Stimulated activated CD4-positive, alpha-beta T cell treated with anti-CD3 and anti-CD28 coated beads, Interleukin-15, amount 100 ng/mL, for 48 hours (primary cell): ENCODE measurements at places on chromosomes 5 and 9.

GRCh38 chr5:150179019-150179620, 10.7 kb upstream of the SLC6A7 start:
- DNase-seq: no peak

DNA sequence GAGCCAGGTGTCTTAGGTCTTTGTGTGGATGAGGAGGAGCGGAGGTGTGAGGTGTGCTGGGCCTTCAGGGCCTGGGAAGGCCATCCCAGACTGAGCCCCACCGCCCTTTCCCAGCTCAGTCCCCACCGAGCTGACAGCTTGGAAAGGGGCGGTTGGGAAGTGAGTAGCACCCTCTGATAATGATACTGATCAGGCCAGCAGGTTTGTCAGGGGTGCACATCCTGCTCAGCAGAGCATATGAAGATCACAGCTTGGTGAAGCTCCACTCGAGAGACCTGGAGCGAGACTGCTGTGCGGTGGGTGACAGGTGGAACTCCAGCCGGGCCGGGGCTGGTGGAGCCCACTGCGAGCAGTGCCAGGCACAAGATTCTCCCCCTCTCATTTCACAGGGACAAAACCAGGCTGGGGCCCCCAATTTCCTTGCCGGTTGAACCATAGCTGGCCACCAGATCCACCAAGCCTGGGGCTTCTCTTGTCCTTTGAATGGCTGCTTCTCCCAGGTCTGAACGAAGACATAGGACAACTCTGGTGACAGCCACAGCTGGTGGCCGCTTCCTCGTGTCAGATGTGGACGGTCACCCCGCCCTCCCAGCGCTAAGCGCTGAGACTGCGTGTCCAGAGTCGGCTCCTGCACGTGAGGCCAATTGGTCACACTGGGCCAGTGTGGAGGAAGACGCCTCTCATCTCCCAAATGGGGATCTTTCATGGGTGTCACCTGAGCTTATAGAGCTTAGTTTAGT, 8.3 kb downstream of the QRFP start:
- DNase-seq: no peak

- no peak for DNase-seq
These were observed 11.8 kb upstream of the MRNIP start for GRCh38 chr5:179870403-179870903.

GRCh38 chr9:112836394-112836793, 54.3 kb downstream of the SLC46A2 start:
- DNase-seq: no peak

DNA sequence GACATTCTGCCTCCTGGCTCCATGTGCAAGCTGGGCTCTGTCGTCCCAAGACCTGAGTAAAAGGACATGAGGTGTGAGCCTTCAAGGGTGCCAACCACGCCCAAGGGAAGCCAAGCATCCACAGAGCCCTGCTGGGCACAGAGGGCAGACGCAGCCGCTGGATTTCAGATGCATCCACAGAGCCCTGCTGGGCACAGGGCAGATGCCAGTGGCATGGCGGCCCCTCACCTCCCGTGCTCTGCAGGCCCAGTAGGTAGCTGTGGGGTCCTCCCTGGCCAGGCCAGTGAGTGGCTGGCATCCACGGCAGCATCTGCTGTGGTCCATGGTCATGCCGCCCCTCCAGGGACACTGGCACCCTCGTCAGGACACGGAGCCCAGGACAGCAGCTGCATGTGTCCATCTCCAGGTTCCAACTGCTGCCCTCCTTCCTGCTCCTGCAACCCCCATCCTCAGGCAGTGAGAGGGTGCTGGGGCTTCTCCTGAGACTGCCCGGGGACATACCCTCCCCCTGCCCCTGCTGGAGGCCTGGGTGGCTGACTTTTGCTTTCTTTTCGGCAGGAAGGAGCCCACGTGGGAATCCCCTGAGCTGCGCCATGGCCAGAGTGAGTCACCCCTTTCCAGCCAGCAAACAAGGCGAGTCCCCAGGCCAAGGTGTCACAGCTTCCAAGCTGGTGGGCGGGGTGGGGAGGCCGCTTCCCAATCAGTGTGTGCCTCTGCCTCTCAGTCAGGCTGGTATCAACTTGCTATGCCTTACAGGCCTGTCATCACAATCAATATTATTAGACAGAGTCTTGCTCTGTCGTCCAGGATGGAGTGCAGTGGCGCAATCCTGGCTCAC, 4.0 kb upstream of the TRAF2 start:
- peak; percentile 87 for DNase-seq

- DNase-seq: no peak
These were observed 73.7 kb downstream of the UBE2QL1 start for GRCh38 chr5:6522331-6522730.

- DNase-seq: no peak
These were observed 769.7 kb downstream of the TAF11L14 start for GRCh38 chr5:18403941-18404438.

- peak; percentile 4 for DNase-seq
These were observed 29.2 kb downstream of the OSTF1 start for GRCh38 chr9:75117564-75117963.

DNA sequence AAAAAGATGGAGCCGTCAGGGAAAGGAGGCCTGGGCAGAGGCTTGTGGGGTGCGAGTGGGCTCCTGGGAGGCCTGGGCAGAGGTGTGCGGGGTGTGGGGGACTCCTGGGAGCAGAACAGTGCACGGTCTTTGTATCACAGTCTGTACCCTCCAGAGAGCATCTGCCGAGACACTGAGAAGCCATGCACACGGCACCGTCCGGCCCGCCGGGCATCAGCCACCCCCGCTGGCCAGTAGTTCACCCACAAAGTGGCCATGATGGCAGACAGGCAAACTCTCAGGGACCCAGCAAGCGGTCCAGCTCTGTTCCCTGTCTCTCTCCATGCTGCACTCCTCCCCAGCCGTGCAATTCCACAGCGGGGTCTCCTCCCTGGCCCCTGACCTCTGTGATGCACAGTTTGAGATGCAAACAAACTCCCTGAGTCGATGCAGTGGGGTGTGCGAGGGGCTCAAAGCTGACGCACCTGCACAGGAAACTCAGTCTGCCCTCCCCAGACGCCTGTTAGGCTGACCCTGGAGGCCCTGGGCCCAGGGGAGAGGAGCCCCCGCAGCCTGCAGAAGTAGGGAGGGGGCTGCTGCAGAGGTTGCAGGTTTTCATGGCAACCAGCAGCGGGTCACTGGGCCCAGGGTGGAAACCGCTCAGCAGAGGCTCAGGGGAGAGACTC, 9.1 kb upstream of the GPSM1 start:
- DNase-seq: no peak

- no peak for DNase-seq
These were observed 133.7 kb upstream of the EPB41L4A start for GRCh38 chr5:112552791-112553190.

- DNase-seq: no peak
These were observed 50.1 kb downstream of the SLC1A3 start for GRCh38 chr5:36656556-36656955.

DNA sequence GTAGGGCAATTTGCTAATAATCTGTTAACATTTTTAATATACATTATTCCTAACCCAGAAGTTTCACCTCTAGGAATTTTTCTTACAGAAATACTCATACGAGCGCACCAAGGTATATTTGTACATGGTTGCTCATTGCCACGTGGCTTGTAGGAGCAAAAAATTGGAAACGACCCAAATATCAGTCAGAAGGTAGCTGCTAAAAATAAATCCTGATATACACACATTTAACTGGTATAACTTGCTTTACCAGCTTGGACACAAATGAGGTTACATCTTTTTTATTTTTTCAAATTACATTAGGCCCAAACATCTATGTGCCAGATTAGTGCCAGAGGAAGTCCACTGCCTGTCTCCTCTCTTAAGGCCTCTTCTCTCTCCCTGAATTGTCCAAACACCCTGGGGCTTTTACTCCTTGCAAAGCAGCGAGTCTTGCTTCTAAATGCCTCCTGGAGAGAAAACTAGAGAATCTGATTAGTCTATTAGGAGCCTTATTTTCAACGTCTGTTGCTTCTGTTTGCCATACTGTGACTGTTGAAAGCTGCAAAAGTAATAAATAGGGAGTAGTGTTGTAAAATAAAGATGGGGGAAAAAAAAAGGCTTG, 92.0 kb upstream of the SSBP2 start:
- no peak for DNase-seq

GRCh38 chr5:82376307-82376706, 98.2 kb upstream of the RPS23 start:
- no peak for DNase-seq

DNA sequence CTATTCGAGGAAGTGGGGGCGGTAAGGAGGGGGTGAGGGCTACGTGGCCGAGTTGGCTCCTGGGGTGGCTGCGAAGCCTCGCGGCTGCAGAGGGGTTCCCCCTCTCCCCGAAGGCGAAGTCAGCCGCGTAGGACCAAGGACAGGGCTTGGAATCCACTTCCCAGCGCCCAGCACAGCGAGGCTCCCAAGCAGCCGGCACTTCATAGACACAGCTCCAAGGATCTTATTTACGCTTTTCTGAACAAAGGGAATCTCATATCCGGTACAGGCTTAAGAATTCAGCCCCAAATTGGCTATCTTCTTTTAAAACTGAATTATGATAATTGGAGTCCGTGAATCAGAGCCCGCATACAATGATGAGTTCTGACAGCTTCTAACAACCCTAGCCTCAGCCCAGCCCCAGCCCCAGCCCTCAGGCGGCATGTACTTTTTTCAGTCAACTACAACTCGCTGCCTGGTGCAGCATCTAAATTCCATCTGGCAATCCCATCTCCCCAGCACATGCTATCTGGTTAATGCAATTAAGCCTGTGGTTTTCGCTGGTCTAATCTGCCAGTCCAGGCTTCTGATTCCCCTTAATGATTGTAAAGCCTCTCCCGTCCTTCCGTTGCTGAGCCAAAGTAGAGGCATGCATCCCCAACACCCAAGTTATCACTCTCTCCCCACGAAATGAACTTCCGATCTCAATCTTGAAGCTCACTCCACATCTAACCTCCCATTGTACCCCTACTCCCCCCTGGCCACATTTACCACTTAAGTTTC, 1.0 kb downstream of the ELAVL2 start:
- DNase-seq: no peak

DNA sequence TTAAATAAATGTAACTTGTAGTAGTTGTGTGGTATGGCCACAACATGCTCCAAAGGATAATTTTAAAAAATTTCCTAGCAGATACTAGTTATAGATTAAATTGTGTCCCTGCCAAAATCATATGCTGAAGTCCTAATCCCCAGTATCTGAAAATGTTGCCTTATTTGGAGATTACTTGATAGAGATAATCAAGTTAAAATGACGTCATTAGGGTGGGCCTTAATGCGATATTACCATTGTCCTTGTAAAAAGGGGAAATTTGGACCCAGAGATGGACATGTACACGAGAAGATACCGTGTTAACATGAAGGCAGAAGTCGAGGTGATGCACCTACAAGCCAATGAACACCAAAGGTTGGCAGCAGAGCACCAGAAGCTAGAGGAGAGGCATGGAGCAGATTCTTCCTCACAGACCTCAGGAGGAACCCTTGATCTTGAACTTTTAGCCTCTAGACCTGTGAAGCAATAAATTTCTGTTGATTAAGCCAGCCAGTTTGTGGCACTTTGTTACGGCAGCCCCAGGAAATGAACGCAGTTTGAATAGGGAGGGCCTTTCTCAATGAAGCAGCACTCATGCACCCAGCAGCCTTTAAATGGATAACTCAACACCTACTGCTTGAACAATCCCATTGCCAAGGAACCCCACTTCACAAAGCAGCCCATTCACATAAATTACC, 148.9 kb downstream of the ARHGAP26 start:
- DNase-seq: no peak

GRCh38 chr9:118686959-118687358, 682.3 kb downstream of the BRINP1 start:
- DNase-seq: no peak

- no peak for DNase-seq
These were observed 116.2 kb downstream of the CDK5RAP2 start for GRCh38 chr9:120463765-120464164.

DNA sequence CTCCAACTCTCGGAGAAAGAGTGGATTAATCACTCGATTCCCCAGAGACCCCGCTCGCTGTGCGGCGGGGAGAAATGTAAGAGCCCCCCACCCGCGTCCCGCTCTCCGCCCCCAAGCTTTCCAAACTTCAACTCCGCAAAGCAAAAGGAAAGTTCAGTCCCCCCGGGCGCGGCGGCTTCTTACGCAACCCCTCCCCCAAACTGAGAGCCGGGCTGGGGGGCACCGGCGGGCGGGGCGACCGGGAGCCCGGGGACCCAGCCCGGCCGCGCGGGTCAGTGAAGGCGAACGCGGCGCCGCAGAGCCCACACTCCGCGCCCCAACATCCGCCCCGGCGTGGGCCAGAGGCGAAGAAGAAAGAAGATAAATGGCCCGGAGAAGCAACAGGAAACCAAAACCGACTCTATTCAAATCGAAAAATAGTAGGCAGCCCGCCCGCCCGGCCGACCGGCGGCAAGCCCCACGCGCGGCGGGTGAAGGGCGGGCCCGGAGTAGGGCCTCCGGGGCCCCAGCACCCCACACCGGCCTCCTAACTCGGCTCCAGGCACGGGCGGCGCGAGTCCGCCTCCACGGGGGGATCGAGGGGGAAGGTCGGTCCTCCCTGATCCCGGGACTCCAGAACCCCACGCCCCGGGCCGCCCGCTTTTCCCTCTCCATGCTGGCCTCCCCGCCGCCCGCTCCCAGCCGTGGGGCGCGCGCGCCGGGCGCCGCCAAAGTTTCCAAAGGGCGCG, 720 bp downstream of the NOTCH1 start:
- peak; percentile 59 for DNase-seq

DNA sequence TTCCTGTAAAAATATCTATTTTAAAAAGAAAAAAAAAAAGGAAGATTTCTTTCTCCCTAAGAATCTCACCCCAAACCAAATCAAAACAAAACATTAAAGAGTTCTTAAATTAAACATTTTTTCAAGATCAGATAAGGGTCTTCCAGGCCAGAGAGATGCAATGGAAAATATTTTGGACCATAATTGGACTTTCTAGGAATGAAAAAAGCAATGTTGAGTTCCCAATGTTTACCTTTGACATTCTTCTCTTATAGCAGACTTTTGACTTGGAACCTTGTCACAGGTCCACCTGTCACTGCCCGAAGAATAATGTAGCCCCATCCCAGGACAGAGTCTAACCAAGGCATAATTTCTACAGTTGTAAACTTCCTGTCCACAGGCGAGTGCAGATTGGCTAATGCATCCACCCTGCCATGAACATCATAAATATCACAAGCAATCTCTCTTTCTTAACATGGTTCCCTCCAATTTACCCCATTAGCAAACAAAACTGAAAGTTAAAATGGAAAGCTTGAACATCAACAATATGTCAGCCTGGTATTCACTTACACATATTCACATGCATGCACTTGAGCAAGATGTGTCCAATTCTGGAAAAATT, 121.7 kb upstream of the ZNF366 start:
- no peak for DNase-seq

DNA sequence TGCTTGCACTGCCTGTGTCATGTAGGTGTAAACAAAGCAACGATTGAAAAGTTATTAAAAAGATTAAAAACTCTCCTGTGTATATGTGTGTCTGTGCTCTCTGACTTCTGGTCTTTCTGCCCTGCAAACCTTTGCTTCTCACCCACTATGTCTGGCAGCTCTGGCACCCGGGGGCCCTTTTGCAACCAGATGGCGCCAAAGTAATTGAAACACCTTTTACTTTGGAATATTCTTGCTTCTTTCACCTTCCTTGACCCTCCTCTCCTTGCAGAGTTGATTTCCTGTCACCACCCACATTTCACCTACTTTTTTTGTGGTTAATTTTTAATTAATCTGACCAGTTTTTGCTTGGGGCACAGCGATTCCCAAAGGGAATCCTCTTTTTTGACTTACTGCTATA, 275.5 kb downstream of the ARHGEF28 start:
- DNase-seq: no peak
